ENCODE measurements at places on chromosomes 7 and 10.

- no peak for DNase-seq
These were observed 26.3 kb downstream of the COL17A1 start for GRCh38 chr10:104059364-104059763.

GRCh38 chr10:101617102-101617823 lies 29.1 kb downstream of the DPCD start:
- no peak for DNase-seq

GRCh38 chr7:74329225-74329624 lies 40.0 kb downstream of the CLIP2 start:
- no peak for DNase-seq

DNA sequence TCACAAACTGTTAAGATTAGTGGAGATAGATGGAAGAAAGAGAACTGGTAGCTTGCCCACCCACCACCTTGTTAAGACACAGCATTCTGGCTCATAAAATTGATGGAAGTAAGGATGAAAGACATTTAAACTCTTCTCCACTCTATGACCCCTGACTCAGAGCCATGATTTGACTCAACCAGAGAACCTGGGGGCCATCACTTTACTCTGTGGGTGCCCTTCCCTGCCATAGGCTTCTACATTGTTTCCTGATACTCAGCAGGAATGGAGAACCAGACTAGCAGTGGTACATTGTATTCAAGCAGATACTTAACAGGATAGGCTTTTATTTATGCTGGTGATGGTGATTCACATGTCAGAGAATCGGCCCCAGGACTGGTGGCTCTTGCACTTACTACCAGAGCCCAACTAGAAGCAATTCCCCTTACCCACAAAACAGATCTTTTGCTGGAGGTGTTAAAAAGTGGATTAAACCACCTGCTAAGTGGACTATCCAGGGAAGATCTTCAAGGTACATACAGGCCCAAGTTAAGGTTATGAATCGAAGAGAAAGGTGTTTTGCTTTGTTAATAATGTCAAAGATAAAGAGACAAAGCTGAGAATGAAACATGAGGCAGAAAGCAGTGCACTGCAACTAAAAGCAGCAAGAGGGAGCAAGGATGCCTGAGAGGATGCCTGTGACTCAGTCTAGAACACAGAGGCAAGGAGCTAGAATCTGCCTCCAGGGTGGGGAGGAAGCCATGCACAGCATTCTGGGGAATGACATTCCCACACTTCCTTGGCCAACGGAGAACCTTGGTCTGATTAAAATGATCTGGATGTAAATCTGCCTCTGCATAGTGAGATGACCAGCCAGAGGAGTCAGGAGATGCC lies 36.0 kb upstream of the GLI3 start:
- DNase-seq = no peak

- no peak for DNase-seq
These were observed 417.8 kb upstream of the LRRN3 start for GRCh38 chr7:110673148-110673547.

DNA sequence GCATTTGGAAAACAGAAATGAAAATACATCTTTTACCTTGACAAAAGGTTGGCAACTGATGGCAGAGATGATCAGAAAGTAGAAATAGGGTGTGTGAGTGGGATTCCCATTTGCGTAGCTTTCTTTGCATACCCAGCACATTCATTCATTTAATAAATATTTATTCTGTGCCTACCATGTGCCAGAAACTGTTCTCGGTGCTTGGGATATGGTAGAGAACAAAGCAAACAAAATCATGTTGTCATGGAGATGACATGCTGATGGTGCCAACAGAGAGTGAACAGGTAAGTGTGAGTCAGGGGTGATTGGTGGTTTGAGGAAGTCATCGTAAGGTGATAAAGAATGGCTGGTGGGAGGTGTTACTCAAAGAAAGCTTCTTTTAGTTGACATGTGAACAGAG lies 45.4 kb downstream of the CACNB2 start:
- no peak for DNase-seq

GRCh38 chr7:45469103-45469502 lies 105.1 kb upstream of the ADCY1 start:
- DNase-seq = no peak

GRCh38 chr7:13091974-13092707 lies 404.7 kb downstream of the ARL4A start:
- DNase-seq = no peak

GRCh38 chr7:17301471-17302456 lies 3.3 kb downstream of the AHR start:
- no peak for DNase-seq
